ENCODE measurements at places on chromosomes 12 and 14.

- no peak for DNase-seq
Measured at GRCh38 chr14:66979101-66979974, 209.9 kb upstream of the GARIN2 start.

DNA sequence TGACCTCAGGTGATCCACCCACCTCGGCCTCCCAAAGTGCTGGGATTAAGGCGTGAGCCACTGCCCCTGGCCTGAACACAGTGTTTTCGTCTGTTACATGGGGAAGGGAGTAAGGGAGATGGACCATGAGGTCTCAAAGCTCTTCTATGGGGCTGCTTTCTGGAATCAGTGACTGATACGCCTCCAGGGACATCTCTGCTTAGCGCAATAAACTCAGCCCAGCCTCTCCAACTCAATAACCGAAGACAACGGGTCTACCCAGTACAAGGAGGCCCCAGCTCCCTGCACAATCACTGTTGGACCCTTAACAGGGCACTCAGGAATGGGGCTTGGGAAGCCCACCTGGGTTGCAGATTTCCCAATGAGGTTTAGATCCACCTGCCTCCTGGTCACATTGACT, 42.6 kb upstream of the CHGA start:
- DNase-seq: no peak

GRCh38 chr12:106006940-106007339, 131.8 kb downstream of the NUAK1 start:
- no peak for DNase-seq

GRCh38 chr12:125470838-125471783, 405.9 kb downstream of the AACS start:
- no peak for DNase-seq

- peak; percentile 99 for DNase-seq
Measured at GRCh38 chr12:65948320-65949008, 124.2 kb downstream of the HMGA2 start.

DNA sequence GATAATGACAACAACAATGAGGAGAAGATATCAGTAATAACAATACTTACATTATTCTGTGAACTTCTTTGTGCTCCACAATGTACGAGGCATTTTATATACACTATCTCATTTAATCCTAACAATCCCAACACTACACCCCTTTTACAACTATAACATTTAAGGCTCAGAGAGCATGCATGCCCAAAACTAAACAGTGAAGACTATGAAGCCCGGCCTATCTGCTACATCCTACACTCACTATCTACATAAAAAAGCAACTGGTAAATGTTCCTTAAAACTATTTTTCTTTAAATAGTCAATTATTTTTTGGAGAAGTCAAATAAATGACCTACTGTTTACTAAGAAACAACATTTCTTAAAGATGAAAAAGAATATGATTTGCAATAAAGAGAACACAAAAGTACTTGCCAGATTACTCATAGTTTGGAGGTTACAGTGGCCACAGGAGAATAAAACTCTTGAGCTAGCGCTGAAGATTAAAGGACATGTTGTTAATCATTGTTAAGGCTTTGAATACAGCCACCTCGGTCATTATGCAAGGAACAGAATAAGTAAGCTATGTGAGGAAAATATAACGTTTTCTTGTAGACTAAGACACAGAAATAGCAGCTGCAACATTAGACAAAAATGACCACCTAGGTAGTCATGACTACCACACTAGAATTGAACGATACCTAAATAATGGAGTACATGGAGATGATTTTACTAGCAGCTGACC, 56.7 kb downstream of the EPS8 start:
- DNase-seq: no peak

GRCh38 chr14:101087614-101088394, 184.3 kb upstream of the RTL1 start:
- DNase-seq: no peak

GRCh38 chr12:121025442-121026226, 9.3 kb upstream of the C12orf43 start:
- DNase-seq: no peak
